ENCODE measurements at places on chromosomes 5 and 9. TPM values are rescaled to one million over a fixed set of nuclear protein-coding genes. Genes with fewer than 3 reads are reported as not detected.

- peak; percentile 75 for DNase-seq
Observed at GRCh38 chr5:140157032-140157781, 17.8 kb upstream of the CYSTM1 start.

DNA sequence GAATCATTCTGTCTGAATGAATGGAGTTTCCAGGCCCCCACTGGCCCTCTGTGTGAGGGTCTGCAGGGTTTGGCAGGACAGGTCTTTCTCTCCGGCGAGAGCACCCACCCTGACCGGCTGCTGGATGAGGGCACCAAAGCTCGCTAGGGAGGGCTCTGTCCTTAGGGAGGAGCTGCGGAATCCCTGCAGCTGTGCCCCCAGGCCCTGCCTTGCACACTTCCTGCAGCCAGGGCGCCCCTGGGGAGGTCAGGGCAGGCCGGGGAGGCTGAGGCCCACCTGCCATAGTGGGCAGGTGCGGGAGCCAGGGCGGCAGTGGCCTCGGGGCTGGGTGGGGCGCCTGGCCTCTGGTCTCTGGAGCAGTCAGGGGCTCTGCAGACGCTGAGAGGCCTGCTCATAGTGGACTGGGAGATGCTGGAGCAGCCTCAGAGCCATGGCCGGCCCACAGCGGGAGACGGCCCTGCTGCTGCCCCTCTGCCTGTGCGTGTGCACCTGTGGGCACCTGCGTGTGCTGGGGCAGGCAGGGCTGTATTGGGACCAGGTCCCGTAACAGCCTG lies 36.1 kb downstream of the EXOC3 start:
- no peak for DNase-seq

SLC22A4 gene
- 5.6 TPM for polyA plus RNA-seq

HRH2 gene
- polyA plus RNA-seq = 2.6 TPM

PCDHGA11 gene
- 3.9 TPM for polyA plus RNA-seq
